ENCODE measurements at places on chromosomes 2 and 18.

- DNase-seq, result no peak
Observed at GRCh38 chr18:70121842-70122241, 83.6 kb downstream of the RTTN start.

GRCh38 chr18:62876111-62876510, 160.8 kb downstream of the PHLPP1 start:
- no peak for DNase-seq

DNA sequence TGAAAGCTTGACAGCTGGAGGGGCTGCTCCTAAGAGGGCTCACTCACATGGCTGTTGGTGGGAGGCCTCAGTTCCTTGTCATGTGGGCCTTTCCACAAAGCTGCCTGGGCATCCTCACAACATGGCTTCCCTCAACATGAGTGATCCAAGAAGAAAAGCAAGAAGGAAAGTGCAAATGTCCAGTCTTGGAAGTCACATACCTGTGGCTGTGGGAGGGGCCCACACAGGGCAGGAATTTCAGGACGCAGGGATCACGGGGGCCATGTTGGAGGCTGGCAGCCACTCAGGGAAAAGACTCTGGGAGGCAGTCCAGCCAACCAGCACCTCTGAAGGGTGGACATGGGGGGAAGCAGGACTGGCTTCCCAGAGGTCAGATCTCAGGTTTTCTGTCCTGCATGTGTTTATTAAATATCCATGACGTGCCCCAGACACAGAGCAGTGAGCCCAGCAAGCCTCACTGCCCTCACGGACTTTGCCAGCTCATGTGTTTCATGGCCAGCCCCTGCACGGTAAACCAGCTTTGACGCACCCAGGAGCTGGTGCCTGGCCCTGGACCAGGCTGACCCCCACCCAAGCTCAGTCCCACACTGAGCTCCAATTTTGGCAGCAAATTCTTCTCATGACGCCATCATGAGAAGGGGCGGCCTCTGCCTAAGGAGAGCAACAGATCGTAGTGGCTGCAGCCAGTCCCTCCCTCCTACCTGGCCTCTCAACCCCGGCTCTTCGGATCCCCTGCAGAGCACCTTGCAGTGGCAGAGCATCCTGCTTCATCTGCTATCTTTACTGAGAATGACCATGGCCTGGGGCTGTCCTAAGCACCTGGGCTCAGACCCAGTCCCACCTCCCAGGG, 34.7 kb upstream of the GPR17 start:
- no peak for DNase-seq

- DNase-seq, result no peak
Observed at GRCh38 chr2:49004036-49004626, 150.2 kb downstream of the FSHR start.

GRCh38 chr2:24873619-24874018, 46.4 kb downstream of the ADCY3 start:
- no peak for DNase-seq

- DNase-seq, result peak; percentile 57
Observed at GRCh38 chr2:135132314-135132713, 80.2 kb downstream of the RAB3GAP1 start.

GRCh38 chr18:32310101-32310500, 120.3 kb downstream of the MEP1B start:
- no peak for DNase-seq

DNA sequence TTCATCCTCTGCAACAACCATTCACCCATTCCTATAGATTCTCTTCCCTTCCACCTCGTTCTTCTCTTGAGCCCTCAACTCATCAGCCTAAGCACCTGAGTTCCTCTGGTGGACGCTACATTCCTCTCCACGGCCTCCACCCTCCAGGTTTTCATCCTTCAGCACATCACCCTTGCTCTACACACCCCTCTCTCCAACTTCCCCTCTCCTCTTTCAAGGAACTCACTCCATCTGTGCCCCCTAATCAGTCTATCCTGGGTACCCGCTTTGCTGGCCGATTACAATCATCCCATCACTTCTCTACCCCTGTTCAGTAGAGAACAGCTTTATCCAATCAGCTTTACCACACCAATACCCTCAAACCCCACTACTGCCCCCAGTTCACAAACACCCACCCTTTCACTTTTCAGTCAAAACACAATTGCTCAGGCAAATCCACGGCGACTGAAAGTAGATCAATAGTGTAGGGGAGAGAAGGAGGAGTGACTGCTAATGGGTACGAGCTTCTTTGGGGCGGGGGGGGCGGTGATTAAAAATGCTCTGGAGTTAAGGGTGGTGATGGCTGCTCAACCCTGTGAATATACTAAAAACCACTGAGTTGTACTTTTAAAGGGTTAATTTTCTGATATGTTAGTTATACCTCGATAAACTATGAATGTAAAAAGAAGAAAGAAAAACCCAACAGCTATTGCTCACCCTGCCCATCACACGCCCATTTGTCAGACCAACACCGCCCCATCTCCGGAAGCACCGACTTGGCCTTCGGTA, 857 bp downstream of the DYM start:
- DNase-seq, result peak; percentile 59

GRCh38 chr18:66662632-66663031, 58.7 kb upstream of the CDH19 start:
- DNase-seq, result no peak

GRCh38 chr18:62963507-62963906, 248.2 kb downstream of the PHLPP1 start:
- no peak for DNase-seq

GRCh38 chr2:202178346-202178958, 59.9 kb downstream of the SUMO1 start:
- DNase-seq, result peak; percentile 81

GRCh38 chr2:219714681-219715400, 87.4 kb downstream of the SLC4A3 start:
- no peak for DNase-seq

GRCh38 chr2:240368781-240369331, 66.6 kb upstream of the GPC1 start:
- no peak for DNase-seq

- no peak for DNase-seq
Observed at GRCh38 chr2:14702258-14702657, 69.7 kb downstream of the LRATD1 start.

- no peak for DNase-seq
Observed at GRCh38 chr2:122251158-122251557, 495.7 kb downstream of the TSN start.

GRCh38 chr2:168116448-168116847, 130.9 kb downstream of the STK39 start:
- DNase-seq, result peak; percentile 15

GRCh38 chr2:204900910-204901309, 355.6 kb downstream of the PARD3B start:
- DNase-seq, result no peak

DNA sequence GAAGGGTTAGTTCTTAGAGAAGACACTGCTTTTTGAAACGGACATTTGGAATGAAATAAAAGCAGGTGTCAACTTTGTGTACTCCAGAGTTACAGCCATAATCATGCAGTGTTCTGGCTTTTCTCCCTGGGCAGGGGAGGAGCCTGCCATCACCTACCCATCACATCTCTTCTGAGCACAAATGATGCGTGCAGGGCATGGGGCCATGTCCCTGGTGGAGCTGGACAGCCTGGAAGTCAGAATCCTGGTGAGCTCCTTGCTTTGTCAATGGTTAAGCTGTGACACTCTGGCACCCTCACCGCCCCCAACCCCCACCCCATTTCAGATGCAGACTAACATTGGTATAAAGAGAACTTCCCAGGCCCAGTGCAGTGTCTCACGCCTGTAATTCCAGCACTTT, 53.1 kb downstream of the PDCL3 start:
- no peak for DNase-seq

- no peak for DNase-seq
Observed at GRCh38 chr2:187617905-187618304, 63.7 kb upstream of the TFPI start.

GRCh38 chr2:223905996-223906395, 39.1 kb downstream of the WDFY1 start:
- no peak for DNase-seq

GRCh38 chr2:46230115-46230571, 67.1 kb upstream of the EPAS1 start:
- DNase-seq, result no peak

DNA sequence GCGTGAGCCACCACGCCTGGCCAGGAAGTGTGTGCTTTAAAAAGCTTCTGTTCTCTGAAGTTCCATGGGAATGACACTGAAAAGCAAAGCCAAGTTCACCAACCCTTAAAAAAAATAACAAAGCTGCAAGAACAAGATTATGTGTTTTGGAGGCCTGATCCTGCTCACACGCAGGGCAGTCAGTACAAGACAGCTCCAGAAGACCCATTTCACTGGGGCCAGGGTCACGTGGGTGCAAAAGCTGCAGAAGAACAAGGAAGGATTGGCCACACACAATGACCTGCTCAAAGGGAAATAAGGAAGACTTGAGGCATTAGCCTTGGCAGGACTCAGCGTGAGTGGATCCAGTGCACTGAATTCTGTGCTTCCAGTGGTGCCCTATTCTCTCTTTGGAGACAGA, 187.9 kb downstream of the NCK2 start:
- DNase-seq, result no peak

DNA sequence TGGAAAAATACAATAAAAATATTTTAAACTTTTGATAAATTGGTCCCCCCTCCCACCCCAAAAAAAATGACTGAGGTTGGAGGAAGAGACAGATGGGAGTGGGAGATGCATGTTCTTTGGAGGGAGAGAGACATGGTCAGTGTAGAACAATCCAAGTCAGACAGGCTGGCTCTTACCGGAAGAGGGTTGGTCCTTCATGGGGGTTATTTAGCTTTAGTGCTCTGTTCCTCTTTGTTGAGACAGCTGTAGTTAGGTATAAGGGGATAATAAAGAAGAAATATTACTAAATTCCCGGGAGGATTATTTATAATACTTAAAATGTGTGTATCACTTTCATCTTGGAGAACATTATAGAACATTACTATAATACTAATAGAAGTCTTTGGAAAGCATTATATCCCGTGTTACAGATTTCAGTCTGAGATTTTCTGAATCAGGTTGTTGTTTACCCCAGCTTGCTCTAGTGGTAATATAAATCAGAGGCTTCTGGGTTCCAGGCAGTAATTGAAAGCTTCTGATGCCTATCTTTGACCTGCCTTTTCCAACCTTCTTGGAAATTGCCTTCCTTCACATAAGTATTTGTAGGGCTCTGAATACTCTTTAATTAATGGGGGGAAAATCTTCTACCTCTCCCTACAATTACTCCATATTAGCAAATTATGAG, 87.7 kb downstream of the SPTBN1 start:
- DNase-seq, result no peak

- peak; percentile 28 for DNase-seq
Observed at GRCh38 chr18:66867653-66868052, 263.8 kb upstream of the CDH19 start.

GRCh38 chr2:226380679-226381078, 418.9 kb downstream of the IRS1 start:
- DNase-seq, result no peak

DNA sequence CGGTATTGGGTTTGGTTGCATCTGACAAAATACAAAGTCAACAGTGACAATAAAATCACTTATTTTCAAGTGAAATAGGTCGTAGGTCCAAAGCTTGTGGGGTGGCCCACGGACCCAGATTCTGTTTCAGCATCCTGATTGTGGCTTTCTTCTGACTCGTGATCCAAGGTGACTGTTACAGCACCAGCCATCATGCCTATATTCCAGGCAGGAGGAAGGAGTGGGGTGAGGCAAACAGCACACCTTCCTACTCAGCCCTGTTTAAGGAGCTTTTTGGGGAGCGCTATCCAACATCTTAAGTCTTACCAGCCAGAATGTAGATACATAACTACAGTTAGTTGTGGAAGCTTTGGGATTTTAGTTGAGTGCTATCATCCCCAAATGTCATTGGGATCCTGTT, 8.7 kb upstream of the SNORC start:
- DNase-seq, result no peak

- DNase-seq, result no peak
Observed at GRCh38 chr2:237763812-237764211, 34.8 kb upstream of the RBM44 start.

DNA sequence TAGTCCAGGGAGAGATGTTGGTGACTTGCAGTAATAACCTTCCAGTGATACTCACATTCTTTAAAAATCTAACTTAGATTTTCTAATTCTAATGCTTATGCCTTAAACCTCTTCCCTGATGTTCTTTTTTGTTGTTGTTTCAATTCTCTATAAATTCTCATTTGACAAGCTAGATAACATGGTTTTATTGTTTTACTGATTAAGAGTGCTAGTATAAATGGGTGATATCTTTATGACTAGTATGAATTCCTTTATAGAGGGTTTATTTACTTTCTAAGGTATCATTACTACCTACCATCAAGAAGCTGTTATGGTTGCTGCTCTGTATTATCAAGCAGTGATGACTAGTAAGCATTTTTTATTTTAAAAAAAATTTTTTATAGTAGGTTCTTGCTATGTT, 35.0 kb downstream of the ACVR2A start:
- DNase-seq, result no peak

DNA sequence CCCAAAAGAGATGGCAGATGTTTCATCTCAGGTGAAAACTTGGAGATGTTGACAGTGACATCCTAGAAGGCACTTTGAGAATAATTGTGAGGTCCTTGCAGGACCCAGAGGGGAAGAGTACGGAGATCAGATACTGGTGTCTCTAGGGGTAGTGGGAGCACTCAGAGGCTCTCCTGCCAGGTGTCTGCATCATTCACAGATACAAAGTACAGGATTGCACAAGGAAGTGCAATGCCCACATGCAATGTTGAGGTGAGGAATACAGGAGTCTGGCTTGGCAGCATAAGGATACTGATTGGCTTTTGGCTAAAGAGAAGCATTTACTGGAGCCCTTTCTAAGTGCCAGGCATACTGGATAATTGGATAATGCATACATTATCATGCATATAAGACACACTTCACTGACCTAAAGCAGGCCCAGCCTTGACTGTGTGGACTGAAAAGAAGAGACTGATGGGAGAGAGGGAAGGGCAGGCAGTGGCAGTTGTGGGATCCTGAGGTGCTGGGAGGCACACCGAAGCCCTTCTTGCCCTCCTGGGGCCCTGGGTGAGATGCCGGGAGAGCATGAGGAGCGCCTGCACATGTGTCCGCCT, 31.0 kb upstream of the NCKAP5 start:
- no peak for DNase-seq

- DNase-seq, result peak; percentile 96
Observed at GRCh38 chr2:152525277-152525838, 190.4 kb downstream of the FMNL2 start.

DNA sequence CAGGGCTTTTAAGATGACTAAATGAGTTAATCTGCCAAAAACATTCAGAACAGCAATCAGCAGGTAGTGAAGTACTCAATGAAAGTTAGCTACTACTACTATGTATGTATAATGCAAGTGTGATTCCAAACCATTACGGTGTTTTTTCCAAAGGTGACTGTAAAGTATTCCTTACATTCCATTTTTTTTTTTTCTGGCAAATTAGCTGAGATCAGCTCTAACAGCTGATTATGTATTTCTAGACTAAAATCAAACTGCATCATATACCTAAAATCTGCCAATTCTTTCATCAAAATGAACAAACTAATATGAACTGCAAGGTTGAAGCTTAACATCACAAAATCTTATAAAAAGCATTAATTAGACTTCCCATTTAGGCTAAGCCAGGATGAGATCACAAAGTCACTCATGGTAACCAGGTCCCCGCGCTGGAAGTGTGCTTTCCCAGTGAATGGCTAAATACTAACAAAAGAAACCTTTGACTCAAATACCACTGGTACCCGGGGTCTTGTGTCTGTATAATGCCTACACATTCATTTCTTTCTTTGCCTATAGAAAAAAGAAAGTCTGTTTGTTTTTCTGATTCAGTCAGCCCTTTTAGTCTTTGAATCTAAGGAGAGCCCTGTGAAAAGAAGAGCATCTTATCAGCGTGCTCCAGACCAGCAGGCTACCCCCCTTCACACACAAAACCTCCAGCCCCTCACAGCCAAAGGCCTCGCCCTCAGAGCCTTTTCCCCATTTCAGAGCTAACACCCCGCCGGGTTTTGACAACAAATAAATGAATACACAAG, 88.3 kb downstream of the RBMS1 start:
- no peak for DNase-seq
